ENCODE measurements at places on chromosomes 6 and 20.

- DNase-seq = no peak
These were observed 91.9 kb upstream of the CDH4 start for GRCh38 chr20:61159957-61160686.

DNA sequence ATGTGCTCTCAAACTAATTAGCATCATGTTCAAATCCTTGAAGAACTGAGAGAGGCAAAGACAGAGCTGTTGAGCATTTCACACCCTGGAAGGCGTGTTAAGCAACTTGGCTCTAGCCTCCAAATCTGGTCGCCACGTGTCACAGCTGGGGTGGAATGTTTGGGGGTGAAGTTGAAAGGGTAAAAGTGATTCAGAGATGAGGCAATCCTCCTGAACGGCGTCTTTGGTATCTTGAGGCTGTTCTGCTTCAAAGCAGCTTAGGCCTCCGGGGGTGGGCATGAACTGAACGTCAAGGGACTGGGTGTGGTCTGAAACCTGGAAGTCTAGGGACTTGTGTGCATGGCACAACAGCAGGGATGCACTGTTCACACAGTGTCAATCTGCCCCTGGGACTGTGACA, 62.3 kb downstream of the TRAM2 start:
- peak; percentile 66 for DNase-seq

DNA sequence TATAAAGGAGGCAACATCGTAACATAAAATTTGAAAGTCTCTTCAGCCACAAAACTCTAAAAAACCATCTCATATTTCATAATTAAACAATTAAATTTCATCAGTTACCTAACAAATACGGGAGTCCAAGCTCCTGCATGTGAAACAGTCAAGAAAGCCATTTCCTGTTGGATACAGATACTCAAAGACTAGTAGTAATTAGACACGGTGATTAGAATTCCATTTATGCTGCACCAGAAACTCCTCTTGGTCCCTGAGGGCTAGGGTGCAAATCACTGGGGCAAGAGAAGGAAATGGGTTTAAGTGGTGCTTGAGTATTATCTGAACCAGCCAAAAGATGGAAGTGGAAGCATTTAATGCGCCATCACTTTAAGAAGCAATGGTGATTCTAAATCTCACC, 27.4 kb downstream of the TRAM2 start:
- DNase-seq = no peak

GRCh38 chr20:53929974-53930650, 140.3 kb downstream of the BCAS1 start:
- no peak for DNase-seq

GRCh38 chr20:63625771-63626423, 1.0 kb downstream of the GMEB2 start:
- DNase-seq = peak; percentile 14

GRCh38 chr6:43912598-43913371, 142.8 kb downstream of the VEGFA start:
- DNase-seq = no peak

DNA sequence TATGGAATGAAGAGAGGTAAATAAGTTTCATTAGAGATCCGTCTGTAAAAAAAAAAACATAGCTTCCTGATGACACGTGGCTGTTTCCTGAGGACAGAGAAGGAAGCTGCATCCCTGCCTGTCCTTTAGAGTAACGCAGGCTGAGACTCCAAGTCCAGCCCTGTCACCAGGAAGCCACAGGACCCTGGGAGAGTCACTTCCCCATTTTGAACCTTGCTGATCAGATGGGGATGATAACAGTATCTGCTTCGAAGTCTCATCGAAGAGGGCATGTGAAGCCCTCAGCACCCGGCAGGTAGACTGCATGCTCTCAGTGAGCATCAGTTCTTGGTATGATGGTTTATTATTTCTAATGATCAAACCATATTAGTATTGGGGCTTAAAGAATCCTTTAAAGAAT, 139.1 kb upstream of the KCNG1 start:
- DNase-seq = no peak
